ENCODE measurements at places on chromosomes 11 and 22. TPM values are rescaled to one million over a fixed set of nuclear protein-coding genes. Genes with fewer than 3 reads are reported as not detected.

The TRIM44 gene
- total RNA-seq = 31.5 TPM

The NAALADL1 gene
- 21.8 TPM for total RNA-seq

The OR4C6 gene
- not detected for total RNA-seq

The ZNF195 gene
- total RNA-seq = 10.4 TPM

The OR52E8 gene
- not detected for total RNA-seq

The ACP2 gene
- 45.0 TPM for total RNA-seq

Data from cardiac ventricle fibroblast (primary cell).